NCI-H2081 treated with DMSO at 0.1 percent for 48 hours (cell line): ENCODE measurements at places on chromosomes 1 and 21.

DNA sequence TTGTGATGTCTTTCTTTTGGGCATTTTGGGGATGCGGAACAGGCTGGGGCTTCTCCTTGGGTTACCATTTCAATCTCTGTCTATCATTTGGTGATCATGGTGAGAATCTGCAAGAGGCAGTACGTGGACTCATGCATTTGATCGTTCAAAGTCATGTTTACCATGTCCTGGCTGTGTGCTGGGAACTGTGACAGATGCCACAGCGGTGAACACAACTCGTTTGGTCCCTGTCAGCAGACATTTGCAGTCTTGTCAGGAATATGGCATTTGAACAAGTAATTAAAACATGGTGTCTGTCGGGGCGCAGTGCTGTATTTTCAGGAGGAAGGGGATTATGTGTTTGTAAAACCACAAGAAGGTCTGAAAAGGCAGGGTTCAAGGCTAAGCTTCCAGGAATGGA is 103.3 kb upstream of the IGSF21 start:
- DNase-seq = no peak

GRCh38 chr21:37682966-37683365 is 233.3 kb downstream of the KCNJ6 start:
- no peak for DNase-seq

- peak; percentile 50 for DNase-seq
Measured at GRCh38 chr1:10796029-10796944, at the start of gene CASZ1. Gene CASZ1 (minus strand): TSS chr1:10796646. CDS start chr1:10693889, 102,757 bp downstream.

GRCh38 chr1:234240680-234241079 is 132.6 kb upstream of the COA6 start:
- no peak for DNase-seq

DNA sequence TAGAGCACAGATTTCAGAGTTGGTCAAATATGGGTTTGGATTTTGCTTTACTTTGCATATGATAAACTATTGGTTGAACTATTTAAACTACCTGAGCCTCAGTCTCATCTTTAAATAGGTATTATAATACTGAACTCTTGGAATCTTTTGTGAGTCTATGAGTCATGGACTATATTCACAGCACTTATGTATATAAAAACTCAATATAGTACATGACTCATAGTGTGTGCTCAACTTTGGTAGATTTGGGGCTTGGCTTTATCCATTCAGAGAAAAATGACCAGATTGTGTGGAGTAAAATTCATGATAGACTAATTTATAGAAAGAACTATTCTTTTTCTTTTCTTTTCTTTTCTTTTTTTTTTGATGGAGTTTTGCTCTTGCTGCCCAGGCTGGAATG is 28.7 kb downstream of the FCRL3 start:
- no peak for DNase-seq

- DNase-seq = no peak
Measured at GRCh38 chr1:27958513-27958912, 1.3 kb upstream of the XKR8 start.

- no peak for DNase-seq
Measured at GRCh38 chr1:194039578-194039977, 853.2 kb upstream of the B3GALT2 start.

- no peak for DNase-seq
Measured at GRCh38 chr1:202850593-202851362, 38.2 kb downstream of the RABIF start.

DNA sequence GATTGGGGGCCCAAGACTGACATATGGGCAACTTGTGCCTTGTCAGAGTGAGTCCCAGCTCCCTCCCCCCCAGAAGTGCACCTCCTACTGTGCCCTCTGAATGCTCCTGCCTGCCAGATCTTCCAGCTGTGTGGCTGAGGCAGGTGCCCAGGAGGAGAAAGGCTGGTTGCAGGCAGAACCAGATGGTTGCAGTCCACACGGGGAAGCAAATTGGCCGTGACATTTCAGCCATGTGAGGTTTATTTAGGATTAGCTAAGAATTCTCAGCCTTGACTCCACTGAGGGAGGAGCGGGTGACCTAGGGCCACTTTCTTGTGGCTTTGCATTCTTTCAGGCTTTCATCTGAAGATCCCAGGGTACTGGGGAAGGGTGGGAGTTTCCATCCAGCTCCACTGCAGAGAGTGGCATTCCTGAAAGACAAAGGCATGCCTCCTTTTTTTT is 33.8 kb downstream of the PEX14 start:
- no peak for DNase-seq

- no peak for DNase-seq
Measured at GRCh38 chr1:236639686-236640085, 35.4 kb upstream of the HEATR1 start.

DNA sequence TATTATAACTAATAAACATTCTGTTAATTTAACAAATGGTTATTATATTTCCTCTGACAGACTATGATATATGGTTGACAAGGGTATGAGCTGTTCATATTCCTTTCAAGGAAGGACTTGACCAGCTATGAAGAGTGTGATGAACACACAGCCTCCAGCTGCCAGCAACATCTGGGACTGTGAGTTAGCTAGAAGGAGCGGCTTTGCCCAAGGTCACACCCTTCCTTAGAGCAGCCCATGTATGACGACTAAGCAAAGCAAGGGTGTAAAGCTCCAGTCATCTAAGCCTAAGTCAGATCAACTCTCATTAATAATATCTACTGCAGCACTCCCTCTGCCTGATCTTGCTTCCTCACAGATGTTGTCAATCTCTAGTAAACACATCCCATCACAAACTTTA is 355.4 kb downstream of the PLPP3 start:
- no peak for DNase-seq

DNA sequence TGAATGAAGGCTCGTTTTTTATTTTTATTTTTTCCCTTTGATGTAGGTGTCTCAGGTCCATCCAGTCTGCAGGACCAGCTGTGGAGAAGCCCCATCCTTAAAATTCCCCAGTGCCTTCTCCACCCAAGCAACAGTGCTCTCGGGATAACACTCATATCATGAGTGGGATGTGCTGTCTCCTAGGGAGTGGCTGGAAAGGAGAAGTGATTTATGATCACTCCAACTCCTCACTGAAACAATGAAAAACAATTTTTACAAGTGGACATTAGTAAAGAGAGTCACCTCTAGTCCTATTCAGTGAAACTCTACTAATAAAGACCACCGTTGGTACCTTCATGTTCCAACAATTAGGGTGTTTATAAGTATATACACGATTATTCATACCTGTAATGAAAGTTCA is 3.5 kb downstream of the STUM start:
- no peak for DNase-seq

- no peak for DNase-seq
Measured at GRCh38 chr21:37862536-37862935, 53.7 kb downstream of the KCNJ6 start.

DNA sequence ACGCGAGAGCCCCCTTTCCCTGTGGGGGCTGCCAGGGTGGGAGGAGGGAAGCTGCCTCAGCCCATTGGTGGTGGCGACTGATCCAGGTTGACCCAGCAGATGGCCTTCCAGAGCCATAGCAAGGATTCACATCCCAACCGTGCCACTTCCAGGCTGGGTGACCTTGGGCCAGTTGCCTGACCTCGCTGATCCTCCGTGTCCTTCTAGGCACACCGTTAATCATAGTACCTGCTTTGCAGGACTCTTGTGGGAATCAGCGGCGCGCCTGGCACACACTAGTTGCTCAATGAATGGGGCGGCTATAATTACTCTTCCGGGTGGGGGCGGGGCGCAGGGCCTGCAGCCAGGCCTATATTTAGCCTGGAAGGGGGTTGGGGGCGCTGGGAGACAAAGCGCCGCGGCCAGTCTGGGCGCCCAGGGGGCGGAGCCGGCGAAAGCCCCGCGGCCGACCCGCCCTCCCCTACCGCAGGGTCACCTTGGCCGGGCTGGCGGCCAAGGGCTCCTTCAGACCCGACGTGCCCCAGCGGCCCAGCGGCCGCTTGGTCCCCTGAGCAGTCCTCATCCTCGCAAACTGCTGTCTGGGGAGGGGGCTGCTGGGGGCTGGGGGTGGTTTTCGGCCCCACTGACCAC is 5.1 kb downstream of the HSPB7 start:
- DNase-seq = no peak

- DNase-seq = no peak
Measured at GRCh38 chr1:55768327-55768952, 553.3 kb upstream of the USP24 start.

DNA sequence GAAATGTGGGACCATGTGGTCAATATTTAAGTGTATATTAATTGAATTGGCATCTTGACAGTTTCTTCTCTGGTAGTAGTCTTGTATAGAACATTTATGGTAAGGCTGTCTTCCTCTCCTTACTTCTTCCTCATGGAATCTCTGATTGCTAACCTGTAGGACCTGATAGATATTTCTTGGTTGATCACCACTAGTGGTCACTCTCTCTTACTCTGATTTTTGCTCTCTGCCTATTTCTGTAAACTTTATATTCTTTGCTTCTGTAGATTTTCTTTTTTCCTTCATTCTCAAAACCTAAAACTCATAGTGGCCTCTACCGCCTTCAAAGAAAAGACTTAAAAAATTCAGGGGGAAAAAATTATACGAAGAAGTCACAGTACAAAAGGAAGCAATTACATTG is 21.2 kb downstream of the MAST2 start:
- no peak for DNase-seq

DNA sequence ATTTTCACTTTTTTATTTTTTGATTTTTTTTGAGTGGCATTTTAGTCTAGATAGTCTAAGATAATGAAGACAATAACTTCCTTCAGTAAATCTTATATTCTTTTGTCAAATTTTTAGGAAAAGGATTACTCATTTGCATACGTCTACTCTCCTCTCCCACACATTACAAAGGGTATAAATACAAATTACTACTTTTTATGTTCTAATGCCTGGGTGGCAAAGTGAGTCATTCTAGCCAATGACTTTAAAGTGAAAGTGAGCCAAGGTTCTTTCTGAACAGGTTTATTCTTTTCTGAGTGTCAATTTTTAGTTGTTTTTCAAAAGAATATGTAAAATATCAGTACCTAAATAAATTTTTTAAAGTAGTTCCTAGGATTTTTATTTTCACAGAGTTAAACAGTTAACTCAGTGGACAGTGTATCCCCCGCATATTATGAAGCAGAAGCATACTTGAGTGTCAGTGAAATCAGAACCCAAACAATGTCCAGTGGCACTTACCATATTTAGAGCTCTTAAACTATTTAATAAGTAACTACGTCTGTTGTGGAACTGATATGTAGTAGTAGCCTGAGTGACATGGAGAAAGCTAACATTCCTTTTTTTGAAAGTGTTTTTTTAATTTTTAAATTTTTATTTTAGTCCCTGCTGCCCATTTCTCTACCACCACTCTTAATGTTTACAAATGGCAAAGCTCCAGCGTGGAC is 141.7 kb downstream of the PHTF1 start:
- DNase-seq = no peak

DNA sequence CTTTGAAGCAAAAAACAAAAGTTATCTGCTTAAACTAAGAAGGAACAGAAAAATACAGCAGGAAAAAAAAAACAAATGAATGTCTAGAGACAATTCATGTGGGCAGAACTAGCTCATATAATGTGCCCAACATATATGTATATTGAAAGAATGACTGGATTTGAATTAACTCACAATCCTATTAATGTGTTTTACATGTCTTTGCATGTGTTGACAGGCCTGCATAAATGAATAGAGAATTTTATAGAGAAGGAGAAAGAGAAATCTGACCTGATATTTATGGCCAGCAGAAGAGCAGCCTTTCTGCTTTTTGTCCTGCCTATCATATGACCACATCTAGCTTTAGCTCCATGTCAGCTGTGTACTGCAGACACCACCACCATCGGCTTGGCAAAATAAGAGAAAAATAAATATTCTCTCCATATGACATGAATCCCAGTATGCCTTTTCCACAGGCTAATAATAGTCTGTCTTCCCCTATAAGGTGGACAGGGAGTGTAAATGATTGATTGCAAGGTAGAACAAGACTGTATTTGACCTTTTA is 171.5 kb upstream of the PALMD start:
- DNase-seq = no peak

- no peak for DNase-seq
Measured at GRCh38 chr21:37475186-37475868, 108.8 kb downstream of the DYRK1A start.

GRCh38 chr1:234933475-234933874 is 195.2 kb downstream of the TOMM20 start:
- DNase-seq = no peak

GRCh38 chr1:155297384-155297783 is 3.9 kb downstream of the PKLR start:
- no peak for DNase-seq

- DNase-seq = no peak
Measured at GRCh38 chr1:174191349-174191862, 32.1 kb downstream of the RABGAP1L start.

DNA sequence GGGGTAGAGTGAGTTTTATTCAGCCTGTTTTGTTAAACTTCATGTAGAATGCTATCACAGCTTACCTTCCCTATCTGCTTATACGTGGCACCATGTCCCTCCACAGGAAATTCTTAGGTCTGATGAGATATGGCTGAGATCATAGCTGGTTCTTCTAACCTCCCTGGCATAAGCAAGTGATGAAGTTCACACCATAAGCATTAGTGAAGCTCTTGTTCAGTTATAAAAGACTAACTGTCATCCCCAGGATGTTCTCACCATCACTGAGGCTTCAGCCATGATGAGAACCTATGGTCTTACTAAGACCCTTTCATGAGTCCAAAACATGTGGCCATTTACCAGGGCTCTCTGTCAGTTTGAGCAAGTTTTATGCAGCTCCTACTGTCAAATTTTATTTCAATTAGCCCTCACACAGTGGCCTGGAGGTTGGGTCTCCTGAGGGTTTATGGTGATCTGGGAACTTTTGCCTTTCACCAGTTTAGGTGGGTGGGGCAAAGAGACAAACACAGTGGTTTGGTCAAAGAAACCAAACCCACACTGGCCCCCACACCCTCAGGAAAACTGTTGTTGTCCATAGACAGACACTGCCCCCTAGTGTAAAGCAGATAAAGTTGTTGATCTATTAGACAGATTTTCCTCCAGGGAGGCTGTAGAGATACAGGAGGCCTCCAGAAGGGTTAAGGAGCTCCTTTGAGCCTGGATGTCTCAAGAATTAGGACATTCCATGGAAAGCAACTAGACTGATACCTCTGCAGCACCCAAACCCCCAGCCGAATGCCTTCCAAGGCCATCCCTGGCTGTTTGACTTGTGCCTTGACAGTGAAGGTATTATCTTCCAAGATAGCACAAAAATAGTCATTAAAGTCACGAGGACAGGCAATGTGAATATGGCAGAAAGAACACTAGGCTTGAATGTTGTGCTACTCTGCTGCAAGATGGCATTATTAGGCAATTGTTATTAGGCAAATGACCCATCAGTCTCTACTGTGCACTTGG is 5.0 kb downstream of the SLC22A15 start:
- DNase-seq = no peak

DNA sequence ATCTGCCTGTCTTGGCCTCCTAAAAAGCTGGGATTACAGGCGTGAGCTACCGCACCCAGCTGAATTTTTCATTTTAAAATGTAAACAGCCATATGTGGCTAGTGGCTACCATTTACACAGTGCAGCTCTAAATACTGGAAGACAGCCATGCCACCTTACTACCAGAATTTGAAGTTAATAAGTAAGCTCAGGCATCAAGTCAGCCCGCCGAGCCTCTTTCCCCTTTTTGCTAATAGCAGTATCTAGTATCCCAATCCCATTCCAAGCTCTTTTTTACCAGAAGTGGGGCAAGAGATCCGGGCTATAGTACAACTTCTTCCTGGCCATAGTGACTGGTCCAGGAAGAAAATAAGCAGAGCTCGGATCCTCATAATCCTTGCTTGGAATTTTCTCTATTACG is 15.1 kb downstream of the TAF13 start:
- no peak for DNase-seq

GRCh38 chr1:160377585-160378206 is 10.8 kb downstream of the NHLH1 start:
- no peak for DNase-seq

- DNase-seq = no peak
Measured at GRCh38 chr1:32818804-32819541, 1.5 kb downstream of the S100PBP start.
